ENCODE measurements at places on chromosomes 7 and 10. TPM values are rescaled to one million over a fixed set of nuclear protein-coding genes. Genes with fewer than 3 reads are reported as not detected.

EEPD1 gene
- 18.3 TPM for total RNA-seq

AGR3 gene
- not detected for total RNA-seq

SVOPL gene
- total RNA-seq, result not detected

CACNA2D1 gene
- 42.6 TPM for total RNA-seq

FAM237B gene
- not detected for total RNA-seq

CCDC3 gene
- total RNA-seq, result 12.2 TPM

TBC1D12 gene
- 17.4 TPM for total RNA-seq

UPK3BL1 gene
- 26.0 TPM for total RNA-seq

GHRHR gene
- not detected for total RNA-seq

SLC25A13 gene
- total RNA-seq, result 42.0 TPM

AGAP3 gene
- 55.4 TPM for total RNA-seq

TSPAN15 gene
- 57.8 TPM for total RNA-seq

TUBAL3 gene
- 0.62 TPM for total RNA-seq

ASB10 gene
- not detected for total RNA-seq

GPER1 gene
- 7.1 TPM for total RNA-seq

UNC5B gene
- total RNA-seq, result 2.9 TPM

SH2D4B gene
- not detected for total RNA-seq

CALN1 gene
- not detected for total RNA-seq

PDZD8 gene
- 36.5 TPM for total RNA-seq

CYP2E1 gene
- total RNA-seq, result 3.1 TPM

ANKRD61 gene
- total RNA-seq, result 0.27 TPM

MEIG1 gene
- total RNA-seq, result not detected

MNX1 gene
- not detected for total RNA-seq

MLXIPL gene
- total RNA-seq, result 19.7 TPM

KAZALD1 gene
- total RNA-seq, result 3.1 TPM

PNLIP gene
- not detected for total RNA-seq

C10orf143 gene
- 5.4 TPM for total RNA-seq

NPFFR1 gene
- total RNA-seq, result under 0.01 TPM

C10orf67 gene
- total RNA-seq, result not detected

HOXA11 gene
- not detected for total RNA-seq

HTR7 gene
- total RNA-seq, result 0.19 TPM

IGFBP3 gene
- 92.9 TPM for total RNA-seq

DHX32 gene
- total RNA-seq, result 25.5 TPM

TCTN3 gene
- total RNA-seq, result 17.6 TPM

PRLHR gene
- 0.13 TPM for total RNA-seq

CALD1 gene
- total RNA-seq, result 2,575 TPM

AKR1C8 gene
- not detected for total RNA-seq

COL13A1 gene
- 3.9 TPM for total RNA-seq
